ENCODE measurements at places on chromosomes 5 and 9. TPM values are rescaled to one million over a fixed set of nuclear protein-coding genes. Genes with fewer than 3 reads are reported as not detected.
A peak's percentile ranks its signal among the peaks of the same experiment; 100 is the strongest.

DNA sequence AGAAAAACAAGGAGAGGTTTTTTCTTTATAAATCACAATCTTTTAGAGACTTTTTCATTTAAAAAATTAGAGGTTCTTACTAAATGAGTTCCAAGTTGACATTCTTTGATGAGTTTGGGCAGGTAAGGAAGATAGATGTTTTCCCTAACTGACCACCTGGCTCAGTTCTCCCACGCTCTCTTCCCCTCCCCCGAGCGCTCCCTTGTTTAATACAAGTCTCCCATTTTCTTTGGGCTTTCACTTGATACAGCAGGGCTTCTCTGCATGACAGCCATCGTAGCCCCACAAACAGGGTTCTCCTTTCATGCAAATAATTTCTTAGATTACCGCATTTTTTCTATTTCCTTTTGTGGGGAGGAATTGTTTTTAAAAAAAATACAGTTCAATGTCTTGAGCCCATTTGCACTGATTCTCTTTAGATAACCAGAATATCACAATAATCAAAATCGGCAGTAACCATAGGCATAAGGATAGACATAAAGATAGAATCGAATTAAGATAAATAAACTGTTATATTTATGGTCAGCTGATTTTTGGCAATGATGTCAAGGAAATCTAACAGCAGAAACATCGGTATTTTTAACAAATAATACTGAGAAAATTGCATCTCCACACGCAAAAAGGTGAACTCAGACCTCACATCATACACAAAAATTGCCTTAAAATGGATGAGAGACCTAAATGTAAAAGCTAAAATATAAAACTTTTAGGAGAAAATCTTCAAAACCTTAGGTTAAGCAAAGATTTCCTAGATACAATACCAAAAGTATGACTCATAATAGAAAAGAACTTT lies 325.4 kb downstream of the PIK3R1 start:
- no peak for DNase-seq

Gene EFNA5
- total RNA-seq, result 0.56 TPM

DNA sequence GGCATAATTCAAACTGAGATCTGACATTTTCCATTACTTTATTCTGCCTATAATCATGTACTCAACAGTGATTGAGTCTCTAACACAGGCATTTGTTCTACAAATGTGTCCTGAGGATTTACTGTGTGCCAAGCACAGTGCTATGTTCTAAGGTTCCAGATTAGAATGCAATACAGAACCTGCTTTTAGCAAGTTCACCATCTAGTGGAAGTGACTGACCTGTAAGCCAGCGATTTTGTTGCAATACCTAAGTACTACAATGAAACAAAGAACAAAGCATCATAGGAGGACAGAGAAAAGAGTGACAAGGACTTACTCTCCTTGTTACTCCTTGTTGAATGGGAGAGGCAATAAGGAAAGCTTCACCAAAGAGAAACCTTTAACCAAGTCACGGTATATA lies 348.1 kb downstream of the ELAVL2 start:
- no peak for DNase-seq

GRCh38 chr5:35908814-35909213 lies 29.6 kb downstream of the CAPSL start:
- no peak for DNase-seq

DNA sequence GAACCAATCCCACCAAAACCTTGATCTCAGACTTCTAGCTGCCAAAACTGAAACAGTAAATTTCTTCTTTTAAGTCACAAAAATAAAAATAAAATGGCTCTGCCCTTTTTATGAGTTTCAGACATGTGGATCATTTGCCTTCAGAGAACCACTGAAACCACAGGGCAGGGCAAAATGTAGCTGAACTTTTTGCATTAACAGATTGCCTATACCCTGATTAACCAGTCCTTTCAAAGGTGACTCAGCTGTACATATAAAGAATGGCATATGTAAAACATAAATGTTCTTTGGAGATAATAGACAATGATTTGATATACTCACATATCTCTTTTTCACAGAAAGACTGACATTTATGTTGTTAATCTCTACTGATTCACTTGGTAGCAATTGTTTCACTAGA lies 187.1 kb upstream of the GRIN3A start:
- DNase-seq, result no peak

Gene JAK2
- 0.81 TPM for total RNA-seq

Gene BTNL9
- total RNA-seq, result 0.99 TPM

DNA sequence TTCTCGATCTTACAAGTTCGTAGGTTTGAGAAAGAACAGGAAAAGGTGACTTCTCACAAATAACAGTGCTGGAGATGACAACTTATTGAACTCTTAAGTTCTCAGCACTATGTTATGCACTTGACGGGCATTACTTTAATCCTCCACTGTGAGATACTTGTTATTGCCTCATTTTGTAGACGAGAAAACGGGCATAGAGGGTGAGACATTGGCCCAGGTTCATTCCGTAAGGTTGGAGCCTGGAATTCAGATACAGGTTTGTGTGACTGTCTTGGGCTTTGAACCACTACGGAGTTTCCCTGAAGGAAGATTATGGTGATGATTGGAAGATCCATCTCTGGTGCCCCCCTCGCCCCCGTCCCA lies 657 bp downstream of the MAT2B start:
- DNase-seq, result no peak

Gene PCDHGA12
- not detected for total RNA-seq

DNA sequence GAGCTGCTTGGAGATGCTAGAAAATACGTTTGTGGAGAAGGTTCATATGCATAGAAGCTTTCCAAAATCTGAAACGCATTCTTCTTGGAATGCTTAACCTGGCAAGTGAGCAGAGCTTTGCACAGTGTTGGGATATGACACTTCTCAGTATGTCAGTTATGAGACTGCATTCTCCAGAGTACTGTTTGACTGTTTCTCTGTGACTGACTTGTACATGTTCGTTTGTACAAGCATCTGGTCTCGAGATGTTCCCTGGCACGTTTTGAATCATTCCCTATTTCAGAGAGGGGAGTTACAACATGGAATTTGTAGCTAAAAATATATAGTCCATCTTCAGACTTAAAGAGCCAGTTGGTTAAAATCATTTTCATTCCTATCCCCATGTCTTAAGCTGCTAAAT lies 272.4 kb downstream of the ARRDC3 start:
- DNase-seq, result no peak

Gene BASP1
- 543 TPM for total RNA-seq

- DNase-seq, result peak; percentile 84
These were observed 388.0 kb upstream of the IRX2 start for GRCh38 chr5:3139499-3139931.

DNA sequence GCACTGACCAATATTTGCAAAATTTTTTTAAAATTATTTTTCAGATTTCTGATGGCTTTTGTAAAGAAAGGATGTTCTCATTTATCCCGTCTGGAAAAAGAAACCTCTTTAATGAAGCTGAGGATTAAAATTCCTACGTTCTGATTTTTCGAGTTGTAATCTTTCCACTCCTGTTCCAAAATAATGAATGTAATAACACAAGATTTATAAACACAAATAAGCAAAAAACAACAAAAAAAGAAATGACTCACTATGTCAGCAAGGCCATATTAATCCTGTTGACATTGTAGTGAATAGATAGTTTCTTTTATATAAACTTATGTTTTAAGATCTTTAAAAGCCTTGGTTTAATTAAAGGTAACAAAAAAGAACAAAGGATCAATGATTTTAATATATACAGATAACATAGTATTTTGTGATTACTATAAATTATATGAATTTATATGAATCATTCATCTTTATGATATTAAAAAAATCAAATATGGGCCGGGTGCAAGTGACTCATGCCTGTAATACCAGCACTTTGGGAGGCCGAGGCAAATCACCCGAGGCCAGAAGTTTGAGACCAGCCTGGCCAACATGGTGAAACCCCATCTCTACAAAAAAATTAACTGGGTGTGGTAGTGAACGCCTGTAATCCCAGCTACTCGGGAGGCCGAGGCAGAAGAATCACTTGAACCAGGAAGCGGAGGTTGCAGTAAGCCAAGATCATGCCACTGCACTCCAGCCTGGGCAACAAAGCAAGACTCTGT lies 336.6 kb upstream of the DAB2 start:
- DNase-seq, result peak; percentile 46

GRCh38 chr5:18393565-18394442 lies 759.5 kb downstream of the TAF11L14 start:
- peak; percentile 52 for DNase-seq

DNA sequence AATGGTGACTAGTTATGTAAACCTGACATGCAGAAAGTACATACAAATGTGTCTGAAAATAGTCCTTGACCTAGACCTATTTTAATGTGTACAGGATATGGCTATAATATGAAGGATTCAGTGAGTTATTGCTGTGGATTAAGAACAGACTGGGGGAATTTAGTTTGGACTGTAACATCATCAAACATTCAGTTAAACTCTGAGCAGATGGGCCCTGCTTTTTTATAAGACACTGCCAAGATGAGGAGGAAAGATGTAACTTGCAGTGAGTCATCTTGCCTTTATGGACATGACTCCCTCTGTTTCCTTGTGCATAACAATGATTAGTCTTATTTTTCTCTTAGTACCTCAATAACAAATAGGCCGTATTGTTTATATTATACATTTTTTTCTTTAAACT lies 12.2 kb downstream of the PPP3R2 start:
- peak; percentile 43 for DNase-seq

DNA sequence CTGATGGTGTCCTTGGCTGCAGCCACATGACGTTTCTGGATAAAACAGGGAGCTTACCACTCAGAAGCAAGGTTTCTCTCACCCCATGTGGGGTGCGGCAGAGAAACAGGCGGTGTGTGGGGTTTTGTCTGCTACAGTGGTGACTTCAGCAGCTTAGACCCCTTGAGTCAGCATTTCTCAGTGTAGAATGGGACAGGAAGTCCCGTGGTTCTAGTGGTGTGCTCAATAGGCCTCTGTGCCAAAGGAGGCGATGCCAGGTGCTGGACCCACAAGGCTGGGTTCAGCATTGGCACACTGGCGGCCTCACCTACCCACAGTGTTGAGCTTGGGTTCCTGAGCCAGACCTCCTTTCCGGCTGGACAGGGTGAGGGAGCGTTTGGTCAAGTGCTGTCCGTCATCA lies 125.2 kb upstream of the SMIM23 start:
- no peak for DNase-seq

Gene OMD
- total RNA-seq, result not detected

DNA sequence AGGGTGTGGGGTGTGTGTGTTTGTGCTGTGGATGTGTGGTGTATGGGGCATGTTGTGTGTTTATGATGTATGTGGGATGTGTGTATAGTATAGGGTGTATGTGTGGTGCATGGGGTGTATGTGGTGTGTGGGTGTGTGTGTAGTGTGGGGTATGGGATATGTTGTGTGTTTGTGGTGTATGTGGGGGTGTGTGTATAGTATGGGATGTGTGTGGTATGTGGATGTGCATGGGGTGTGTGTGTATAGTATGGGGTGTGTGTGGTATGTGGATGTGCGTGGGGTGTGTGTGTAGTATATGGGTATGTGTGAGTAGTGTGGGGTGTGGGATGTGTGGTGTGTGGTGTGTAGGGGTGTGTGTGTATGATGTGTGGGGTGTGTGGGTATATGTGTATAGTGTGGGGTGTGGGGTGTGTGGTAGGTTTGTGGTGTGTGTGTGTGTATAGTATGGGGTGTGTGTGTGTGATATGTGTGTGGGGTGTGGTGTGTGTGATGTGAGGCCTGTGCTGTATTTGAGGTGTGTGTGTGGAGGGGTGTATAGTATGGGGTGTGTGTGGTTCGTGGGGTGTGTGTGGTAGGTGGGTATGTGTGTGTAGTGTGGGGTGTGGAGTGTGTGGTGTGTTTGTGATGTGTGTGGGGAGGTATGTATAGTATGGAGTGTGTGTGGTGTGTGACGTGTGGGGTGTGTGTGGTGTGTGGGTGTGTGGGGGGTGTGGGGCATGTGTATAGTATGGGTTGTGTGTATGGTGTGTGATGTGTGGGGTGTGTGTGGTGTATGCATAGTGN lies 10.5 kb downstream of the ECSCR start:
- DNase-seq, result no peak

DNA sequence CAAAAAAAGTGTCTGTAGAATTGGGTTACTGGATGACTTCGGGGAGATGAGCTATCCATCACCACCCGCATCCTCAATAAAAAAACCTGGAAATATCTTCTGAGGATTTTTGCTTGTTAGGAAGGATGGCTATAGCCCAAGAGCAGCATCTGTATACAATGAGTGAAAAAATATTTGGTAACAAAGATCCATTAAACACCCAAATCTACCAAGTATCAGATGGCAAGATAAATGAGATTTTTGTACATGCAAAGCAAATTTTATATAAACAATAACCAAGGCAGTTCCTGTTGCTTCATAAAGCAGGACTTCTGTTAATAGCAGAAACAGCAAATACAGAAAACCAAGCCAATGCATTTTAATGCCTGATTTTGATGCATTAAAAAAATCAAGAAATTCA lies 166.6 kb downstream of the SLC28A3 start:
- no peak for DNase-seq

DNA sequence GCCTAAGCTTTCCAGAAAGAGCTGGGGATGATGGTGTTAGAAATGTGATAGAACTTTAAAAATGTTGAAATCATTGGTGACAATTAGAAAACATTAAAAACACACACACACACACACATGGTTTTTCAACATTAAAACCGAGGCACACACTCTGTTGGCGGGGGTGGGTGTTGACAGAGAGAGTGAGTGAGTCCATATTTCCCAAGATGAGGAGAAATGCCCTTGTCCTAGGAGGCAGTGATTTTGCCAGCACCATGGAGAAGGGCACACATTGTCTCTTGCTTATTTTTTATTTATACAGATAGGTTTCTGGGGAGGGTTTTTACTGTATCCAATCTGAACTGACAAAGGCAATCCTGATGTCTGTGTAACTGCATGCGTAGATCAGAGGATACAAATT lies 152.5 kb downstream of the INSYN2B start:
- no peak for DNase-seq

DNA sequence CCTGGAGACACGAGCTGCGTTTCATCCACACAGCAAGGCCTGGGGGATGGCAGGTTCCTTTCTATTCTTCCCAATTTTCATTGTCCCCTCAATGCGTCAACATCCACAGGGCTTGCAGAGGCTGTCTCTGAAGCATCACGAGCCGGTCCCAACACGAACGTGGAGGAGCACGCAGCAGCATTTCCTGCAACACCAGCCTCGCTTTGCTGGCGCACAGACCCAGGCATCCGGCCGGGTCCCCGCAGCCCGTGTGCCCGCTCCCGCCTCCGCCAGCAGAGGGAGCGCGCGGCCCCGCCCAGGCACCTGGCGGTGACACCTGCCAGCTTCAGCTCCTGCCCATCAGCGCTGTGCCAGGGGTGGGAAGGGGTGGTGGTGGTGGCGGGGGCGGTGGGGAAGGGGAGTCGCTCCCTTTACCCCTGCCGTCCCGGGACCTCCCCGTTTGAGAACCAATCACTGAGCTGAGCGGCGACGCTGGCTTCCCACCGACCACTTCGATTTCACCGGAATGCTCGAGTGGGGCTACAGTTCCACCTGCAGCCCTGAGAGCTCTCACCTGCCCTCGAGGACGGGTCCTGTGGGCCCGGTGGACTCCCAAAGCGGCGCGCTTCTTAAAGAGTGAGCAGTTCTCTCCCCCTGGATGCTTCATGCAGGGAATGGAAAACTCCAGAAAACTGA lies 464.5 kb downstream of the ICE1 start:
- peak; percentile 20 for DNase-seq

DNA sequence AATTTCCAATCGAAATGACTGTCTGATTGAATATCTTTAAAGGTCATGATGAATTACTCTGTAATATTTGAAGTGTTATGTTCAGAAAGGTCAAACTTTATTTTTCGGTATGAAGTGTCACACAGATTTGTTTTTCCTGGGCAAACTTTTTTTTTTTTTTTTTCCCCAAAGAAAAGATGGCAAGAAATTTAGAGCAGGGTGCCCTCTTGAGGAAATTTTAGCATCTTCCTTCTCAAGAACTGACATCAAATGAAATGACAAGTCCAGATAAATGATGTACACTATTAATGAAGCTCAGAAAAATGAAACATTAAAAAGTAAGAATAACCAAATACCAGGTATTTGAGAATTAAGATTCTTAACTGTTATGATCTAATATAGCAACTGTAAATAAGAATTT lies 123.6 kb downstream of the INVS start:
- no peak for DNase-seq

Measured in MG63 (cell line).